ENCODE measurements at places on chromosomes 1 and 21. TPM values are rescaled to one million over a fixed set of nuclear protein-coding genes. Genes with fewer than 3 reads are reported as not detected.

The OMA1 gene
- 47.8 TPM for total RNA-seq

The MANEAL gene
- total RNA-seq = 5.3 TPM

DNA sequence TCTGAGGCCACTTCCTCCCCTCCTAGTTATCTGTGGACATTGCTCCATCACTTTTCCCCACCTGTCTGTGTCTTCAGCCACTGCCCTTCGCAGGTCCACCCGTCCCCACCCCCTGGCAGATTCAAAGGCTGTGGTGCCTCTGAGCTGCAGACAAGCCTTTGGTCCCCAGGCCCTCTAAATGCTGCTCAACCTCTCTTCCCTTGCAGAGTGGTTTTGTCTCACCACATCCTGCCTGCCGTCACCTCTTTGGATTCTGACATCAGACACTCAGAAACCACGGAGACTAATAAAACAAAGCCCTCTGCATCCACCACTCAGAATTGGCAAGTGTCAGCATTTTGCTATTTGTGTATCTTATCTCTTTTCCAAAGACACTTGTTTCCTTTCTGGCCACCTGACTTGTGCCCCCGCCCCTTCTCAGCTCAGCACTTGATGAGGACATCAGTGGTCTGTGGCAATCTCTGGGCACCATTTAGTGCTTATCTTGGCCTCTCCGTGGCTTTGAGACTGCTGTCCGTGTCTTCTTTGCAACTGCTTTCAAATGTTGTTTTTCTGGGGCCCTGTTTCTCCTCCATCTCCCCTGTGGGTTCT is 7.7 kb downstream of the CNIH3 start:
- no peaks in the 10 kb centered on the region for H3K36me3 ChIP-seq
- H3K27me3 ChIP-seq = peaks cover 32% of the 10 kb centered on the region
- H3K4me3 ChIP-seq = no peak overlapping the region
- no peak overlapping the region for H3K27ac ChIP-seq
- DNase-seq = no peak

DNA sequence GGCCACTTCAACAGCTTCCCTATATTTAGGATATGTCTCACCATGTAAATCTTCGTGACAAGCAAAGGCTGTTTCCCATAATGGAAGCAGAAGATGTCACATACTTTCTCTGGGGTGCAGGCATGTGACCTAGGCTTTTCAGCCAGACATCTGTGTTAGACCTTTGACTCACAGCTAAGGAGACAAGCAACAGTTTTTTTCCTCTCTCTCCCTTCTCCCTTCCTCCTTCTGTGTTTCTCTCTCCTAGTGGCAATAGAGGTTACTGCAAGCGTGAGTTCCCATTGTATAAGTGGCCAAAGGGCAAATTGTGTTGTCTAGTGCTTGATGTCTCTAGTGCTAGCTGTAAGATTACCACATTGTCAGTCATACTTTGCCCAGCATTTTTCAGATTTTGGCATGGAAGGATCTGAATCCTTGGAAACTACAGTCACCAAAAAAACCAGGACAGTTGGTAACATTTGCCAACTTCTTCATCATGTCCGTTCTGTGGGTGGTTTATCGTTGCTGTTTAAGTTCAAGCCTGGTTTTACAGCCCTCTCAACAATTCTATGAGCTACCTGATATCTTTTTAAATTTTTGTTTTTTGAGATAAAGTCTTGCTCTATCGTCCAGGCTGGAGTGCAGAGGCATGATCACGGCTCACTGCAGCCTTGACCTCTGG is 44.4 kb upstream of the RABGAP1L start:
- no peaks in the 10 kb centered on the region for H3K36me3 ChIP-seq
- H3K4me3 ChIP-seq = no peak overlapping the region
- H3K4me1 ChIP-seq = peaks cover 11% of the 10 kb centered on the region
- no peak for DNase-seq
- no peak overlapping the region for H3K27ac ChIP-seq

- H3K4me1 ChIP-seq = peaks cover under 1% of the 10 kb centered on the region
- H3K36me3 ChIP-seq = no peaks in the 10 kb centered on the region
Measured at GRCh38 chr1:64624218-64624713, 120.6 kb upstream of the RAVER2 start.

DNA sequence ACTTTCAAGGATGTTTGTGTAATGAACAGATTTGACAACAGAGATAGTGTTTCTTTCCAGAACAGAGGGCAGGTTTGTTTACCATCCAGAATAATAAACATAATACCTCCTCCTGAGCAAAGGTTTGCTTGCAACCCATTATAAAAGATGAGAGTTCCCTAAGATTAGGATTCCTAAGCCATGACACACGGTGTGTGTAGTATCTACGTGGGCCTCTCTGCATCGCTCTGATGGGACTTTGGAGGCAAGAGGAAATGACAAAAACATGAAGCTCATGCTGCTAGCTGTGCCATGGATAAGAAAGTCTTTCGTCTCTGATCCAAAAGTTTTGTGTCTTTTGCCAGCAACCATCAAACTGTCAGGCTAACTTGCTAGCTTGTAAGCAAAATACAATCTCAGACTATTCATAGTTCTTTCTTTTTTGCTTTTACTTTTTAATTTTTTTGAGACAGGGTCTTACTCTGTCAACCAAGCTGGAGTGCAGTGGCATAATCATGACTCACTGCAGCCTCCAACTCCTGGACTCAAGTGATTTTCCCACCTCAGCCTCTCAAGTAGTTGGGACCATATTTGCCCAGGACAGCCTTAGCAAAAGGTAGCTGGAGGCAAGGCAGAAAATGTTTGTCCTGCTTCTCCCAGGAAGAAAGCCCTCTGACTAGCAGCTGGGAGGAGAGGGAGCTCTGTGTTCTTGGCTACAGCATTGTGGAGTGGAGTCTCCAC is 81.1 kb downstream of the LHX4 start:
- no peak overlapping the region for H3K4me3 ChIP-seq
- no peaks in the 10 kb centered on the region for H3K27me3 ChIP-seq
- no peaks in the 10 kb centered on the region for H3K4me1 ChIP-seq
- H3K27ac ChIP-seq = no peak overlapping the region

- H3K27me3 ChIP-seq = peaks cover 27% of the 10 kb centered on the region
- no peaks in the 10 kb centered on the region for H3K4me1 ChIP-seq
- DNase-seq = peak; percentile 39
- no peak overlapping the region for H3K27ac ChIP-seq
- H3K36me3 ChIP-seq = no peaks in the 10 kb centered on the region
Measured at GRCh38 chr1:42146626-42147320, 6.4 kb upstream of the GUCA2B start.

DNA sequence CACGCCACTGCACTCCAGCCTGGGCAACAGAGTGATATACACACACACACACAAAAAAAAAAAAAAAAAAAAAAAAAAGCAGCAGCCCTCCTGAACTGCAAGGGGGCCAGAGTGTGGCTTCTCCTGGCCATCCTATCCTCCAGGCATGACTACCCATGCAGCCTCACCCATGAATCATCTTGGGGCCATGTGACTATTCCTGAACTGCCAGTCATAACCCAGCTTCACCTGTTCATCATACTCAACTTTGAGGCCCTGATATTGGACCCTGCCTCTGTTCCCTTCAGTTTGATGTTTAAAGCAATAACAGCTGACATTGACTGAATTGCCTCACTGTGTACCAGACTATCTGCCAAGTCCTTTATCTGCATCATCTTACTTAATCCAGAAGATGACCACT is 2.8 kb upstream of the HPCAL4 start:
- no peak overlapping the region for H3K27ac ChIP-seq
- H3K27me3 ChIP-seq = peaks cover 57% of the 10 kb centered on the region
- H3K4me1 ChIP-seq = peaks cover 19% of the 10 kb centered on the region
- H3K36me3 ChIP-seq = no peaks in the 10 kb centered on the region
- no peak for DNase-seq

Measured in activated B cell treated with CpG ODN at 0.5 μM for 24 hours (primary cell).